ENCODE measurements at places on chromosomes 1 and 21.

GRCh38 chr1:92778376-92778775 is 6.5 kb downstream of the EVI5 start:
- no peak for DNase-seq

DNA sequence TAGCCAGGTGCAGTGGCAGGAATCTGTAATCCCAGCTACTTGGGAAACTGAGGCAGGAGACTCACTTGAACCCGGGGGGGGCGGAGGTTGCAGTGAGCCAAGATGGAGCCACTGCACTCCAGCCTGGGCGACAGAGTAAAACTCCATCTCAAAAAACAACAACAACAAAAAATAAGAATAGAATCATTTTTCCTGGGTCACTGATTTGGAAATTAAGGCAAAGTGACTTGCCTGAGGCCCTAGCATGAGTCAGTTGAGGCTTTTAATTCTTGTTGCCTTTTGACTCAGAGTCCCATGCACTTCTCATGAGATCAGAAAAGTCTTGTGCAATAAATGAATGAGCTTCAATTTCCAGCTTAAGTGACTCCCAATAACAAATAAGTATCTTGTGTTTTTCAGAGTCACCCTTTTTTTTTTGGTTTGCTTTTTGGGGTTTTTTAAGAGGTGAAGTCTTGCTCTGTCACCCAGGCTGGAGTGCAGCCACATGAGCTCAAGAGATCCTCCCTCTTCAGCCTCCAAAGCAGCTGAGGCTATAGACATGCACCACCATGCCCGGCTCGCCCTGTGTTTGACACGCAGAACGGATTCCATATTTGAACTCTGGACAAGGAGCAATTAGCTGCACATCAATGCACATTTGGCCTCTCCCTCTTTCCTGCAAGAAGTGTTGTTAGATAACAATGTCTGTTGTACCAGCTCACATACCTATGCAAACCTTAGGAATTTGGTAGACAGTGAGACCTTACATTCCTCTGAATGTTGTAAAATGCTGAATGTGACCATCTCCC is 3.4 kb upstream of the PLEKHM2 start:
- DNase-seq: no peak

GRCh38 chr1:170377440-170377839 is 154.5 kb upstream of the GORAB start:
- DNase-seq: no peak

DNA sequence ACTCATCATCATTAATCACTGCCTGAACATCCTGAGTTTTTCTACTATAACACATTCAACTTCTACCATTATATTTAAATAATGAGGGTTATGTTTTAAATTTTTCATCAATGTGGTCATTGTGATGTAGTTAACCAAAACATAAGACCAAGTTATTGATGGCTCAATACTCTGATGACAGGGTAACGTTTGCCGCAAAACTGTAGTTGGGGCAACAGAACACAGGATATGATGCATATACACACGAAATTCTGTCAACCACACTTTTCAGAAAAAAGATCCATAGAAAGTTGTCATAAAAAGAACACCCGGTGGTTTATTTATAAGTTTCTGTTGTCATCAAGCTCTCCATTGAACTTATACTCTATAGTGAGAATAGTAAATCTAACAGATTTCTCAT is 121.7 kb upstream of the COL11A1 start:
- no peak for DNase-seq

DNA sequence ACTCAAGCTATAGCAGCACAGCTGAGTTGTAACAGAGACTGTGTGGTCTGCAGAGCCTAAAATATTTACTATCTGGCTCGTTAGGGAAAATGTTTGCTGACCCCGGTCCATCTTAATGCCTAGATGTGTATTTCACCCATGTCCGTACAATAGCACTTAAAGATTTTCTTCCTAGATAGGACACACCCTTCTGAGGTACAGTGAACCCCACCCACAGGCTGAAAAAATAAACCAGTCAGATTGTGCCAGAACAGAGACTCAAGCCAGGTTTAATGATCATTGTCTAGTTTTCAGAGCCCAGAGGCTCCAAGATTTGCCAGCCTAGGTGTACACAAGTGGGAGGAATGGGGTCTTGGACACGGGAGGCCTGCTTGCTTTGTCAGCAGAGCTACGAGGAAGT is 5.6 kb downstream of the AMIGO1 start:
- no peak for DNase-seq

- DNase-seq: no peak
Observed at GRCh38 chr1:97041026-97041425, 319.4 kb downstream of the PTBP2 start.

GRCh38 chr1:6546326-6546725 is 8.0 kb downstream of the NOL9 start:
- DNase-seq: no peak

- DNase-seq: no peak
Observed at GRCh38 chr1:187051618-187052232, 223.0 kb downstream of the PLA2G4A start.

DNA sequence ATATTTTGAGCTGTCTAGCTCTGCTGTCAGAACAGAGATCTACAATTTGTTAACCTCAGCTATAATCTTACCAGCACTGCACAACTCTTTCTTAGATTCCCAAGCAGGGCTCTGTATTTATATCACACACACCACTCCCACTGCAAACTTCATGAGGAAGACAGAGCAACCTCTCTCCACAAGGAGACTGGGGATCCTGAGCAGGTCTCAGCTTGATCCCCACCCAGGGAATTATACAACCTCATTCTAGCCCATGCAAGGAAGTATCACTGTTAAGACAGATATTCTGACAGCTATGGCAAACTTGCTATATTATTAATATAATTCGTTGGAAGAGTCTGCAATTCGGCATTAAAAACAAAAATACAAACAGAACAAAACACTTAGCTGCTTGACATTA is 40.4 kb downstream of the EGLN1 start:
- DNase-seq: no peak

Data from GM12892 (cell line).